Activated T-helper 17 cell treated with anti-CD3 and anti-CD28 coated beads, Interleukin-2, amount 50 U/mL, for 72 hours (primary cell): ENCODE measurements at places on chromosomes 6 and 20.
A peak's percentile ranks its signal among the peaks of the same experiment; 100 is the strongest.

GRCh38 chr20:2652724-2653555 is 508 bp downstream of the NOP56 start:
- ATAC-seq: peak; percentile 57

- ATAC-seq: no peak
These were observed 3.8 kb downstream of the DDR1 start for GRCh38 chr6:30887901-30888815.

DNA sequence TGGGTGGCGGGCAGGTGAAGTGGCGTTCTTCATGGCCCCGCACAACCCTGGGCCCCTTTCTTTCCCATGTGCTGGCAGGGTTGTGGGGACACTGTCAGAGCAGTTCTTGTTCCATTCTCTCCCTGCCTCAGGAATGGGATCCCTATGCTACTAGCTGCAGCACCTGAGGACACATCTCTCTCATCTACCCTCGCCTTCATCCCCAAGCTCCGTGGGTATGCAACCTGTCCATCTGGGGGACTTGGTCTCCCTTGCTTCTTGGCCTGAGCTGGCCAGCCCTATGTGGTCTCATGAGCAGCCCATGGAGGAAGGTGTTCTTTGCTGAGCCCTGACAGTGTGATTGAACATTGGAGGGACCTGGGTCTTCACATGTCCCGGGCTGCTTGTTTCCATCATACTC is 24.2 kb downstream of the CST9L start:
- no peak for ATAC-seq

DNA sequence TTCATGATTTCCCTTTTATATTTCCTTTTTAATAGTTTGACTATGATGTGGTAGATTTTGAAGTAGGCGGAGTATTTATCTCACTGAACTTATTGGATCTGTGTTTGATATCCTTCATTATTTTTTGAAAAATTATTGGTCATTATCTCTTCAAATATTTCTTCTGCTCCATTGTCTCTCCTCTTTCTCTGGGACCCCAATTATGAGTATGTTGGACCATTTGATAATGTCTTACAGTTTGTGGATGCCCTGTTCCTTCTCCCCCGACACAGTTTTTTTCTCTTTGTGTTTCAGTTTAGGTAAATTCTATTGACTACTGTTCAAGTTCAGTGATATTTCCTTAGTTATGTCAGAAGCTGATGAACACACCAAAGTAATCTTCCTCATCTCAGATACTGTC is 49.4 kb upstream of the COL10A1 start:
- ATAC-seq: no peak

- ATAC-seq: no peak
These were observed 684.6 kb upstream of the MARCKS start for GRCh38 chr6:113172531-113172966.

DNA sequence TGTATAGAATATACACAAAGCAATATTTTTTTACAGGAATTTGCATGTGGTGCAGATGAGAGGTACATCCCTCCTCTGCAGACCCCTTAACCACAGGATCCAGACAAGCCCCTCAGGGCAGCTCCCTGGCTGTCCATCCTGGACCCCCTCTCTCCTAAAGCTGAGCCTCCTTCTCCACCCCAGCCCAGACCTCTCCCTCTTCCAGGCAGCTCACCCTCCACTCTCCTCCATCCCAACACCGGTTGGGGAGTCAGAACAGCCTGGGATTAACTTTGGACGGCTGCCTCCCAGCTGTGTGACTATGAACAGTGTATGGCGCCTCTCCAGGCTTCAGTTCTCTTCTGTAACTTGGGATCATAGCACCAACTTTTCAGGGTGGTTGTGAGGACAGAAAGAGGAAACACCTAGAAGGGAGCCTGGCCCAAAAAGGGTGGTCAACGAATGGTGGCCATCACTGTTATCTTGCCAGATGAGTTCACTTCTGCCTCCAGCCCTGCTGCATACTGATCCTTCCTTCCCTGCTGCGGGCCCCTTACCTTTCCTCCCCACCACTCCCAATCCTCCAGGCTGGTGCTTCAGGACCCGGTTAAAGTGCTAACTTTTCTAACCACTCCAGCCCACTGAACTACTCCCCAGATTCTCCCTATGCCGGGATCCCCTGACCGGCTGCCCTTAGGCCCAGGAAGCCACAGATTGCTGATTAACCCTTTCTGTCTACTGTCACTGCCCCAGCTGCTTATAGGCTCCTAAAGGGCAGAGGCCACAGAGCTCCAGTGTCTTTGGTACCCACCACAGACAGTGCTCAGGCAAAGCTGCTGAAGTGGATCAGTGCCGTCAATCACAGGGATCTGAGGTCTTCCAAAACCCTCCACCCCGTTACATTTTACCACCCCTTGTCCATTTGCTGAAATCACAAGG is 55.9 kb downstream of the GPR6 start:
- no peak for ATAC-seq

DNA sequence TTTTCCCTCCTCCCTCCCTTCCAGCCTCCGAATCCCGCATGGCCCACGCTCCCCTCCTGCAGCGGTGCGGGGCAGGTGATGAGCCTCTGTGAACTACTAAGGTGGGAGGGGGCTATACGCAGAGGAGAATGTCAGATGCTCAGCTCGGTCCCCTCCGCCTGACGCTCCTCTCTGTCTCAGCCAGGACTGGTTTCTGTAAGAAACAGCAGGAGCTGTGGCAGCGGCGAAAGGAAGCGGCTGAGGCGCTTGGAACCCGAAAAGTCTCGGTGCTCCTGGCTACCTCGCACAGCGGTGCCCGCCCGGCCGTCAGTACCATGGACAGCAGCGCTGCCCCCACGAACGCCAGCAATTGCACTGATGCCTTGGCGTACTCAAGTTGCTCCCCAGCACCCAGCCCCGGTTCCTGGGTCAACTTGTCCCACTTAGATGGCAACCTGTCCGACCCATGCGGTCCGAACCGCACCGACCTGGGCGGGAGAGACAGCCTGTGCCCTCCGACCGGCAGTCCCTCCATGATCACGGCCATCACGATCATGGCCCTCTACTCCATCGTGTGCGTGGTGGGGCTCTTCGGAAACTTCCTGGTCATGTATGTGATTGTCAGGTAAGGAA is at the start of gene OPRM1:
Gene OPRM1 (plus strand): TSS at position 10 of the 612 bp plus-strand sequence. CDS start 305 bp downstream, at position 315.
- no peak for ATAC-seq

DNA sequence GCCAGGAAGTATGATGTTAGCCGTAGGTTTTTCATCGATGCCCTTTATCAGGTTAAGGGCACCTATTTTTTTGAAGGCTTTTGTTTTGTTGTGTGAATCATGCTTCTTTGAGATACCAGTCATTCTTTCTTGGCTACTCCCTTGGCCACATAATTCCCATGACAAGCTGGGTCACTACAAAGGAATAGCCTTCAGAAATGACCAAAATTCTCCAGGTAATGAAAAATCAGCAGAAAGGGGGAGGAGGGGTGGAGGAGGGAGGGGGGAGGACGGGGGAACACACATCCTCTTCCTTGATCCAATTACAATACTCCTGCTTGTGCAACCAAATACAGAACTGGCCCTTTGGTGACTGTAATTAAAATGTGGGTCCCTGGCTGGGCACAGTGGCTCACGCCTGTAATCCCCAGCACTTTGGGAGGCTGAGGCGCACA is 21.7 kb upstream of the TGM2 start:
- no peak for ATAC-seq

- ATAC-seq: no peak
These were observed 742.0 kb downstream of the KIF16B start for GRCh38 chr20:15831201-15831600.

DNA sequence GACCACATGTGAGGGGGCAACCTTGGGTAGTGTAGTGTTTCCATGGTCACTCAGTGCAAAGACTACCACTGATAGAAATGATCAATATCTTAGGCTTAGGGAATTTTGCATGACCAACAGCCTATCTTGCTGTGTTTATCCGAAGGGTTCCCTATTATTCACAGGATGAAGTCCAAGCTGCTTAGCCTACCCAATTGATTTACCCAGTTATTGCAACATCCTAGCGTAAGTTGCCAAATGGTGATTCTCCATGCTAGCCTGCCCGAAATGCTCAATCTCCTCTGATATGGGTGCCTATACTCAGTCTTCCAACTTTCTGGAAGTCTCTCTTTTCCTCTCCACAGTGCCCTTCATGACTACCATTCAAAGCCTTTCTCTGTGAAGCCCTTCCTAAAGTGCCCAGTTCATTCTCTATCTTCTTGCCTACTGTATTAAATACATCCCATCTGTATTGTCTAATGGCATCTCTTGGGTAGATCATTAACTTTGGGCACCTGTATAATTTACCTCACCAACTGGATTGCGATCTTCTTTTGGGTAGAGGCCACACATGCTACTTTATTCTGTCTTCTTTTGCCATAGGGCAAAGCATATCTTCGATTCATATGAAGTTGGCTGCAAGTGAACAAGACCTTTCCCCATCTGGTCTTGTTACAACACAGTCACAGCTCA is 240.5 kb downstream of the CLIC5 start:
- ATAC-seq: no peak

GRCh38 chr20:48489656-48490055 is 338.1 kb downstream of the PREX1 start:
- no peak for ATAC-seq

DNA sequence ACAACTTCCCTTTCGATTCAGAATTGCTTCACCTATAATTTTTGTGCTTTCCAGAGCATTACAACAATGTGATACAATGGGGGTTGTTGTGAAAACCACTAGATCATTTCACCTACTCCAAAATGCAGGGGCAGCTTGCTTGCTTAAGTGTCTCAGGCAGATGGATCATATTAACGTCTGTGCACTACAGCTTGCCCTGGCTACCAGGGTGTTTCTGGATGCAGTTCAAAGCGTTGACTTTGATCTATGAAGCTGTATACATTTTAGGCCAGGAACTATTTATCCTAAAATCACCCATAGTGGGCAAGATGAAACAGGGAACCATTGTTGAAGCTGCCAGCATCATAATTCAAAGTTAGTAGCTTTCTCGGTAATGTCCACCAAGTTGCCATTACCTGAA is 339.5 kb upstream of the HSF2 start:
- ATAC-seq: no peak

DNA sequence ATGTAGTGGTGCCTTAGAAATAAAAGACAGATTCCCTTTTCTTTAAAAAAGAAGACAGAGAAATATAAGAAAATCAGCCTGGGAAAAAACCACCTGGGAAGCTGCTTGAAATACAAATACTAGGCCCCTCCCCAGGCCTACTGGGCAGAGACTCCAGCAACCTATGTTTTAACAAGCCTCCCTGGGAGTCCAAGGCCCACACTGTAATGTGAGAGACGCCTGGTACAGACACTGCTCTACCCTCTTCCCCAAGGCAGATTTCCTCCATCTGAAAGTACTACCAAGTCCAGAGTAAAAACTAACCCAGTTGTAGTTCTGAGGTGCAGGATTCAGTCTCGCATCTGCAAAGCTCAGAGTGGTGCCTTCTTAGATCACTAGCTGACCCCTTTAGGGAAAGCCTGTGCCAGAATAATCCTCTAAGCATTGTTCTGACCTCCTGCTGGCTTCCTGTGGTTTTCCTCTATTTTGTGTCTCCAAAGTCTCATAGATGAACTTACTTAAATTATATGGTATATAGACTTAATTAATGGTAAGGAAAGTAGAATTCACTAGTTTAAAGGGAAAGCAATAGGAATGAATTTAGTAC is 270.2 kb upstream of the SLC35B3 start:
- ATAC-seq: no peak

GRCh38 chr20:19740512-19740911 is 17.5 kb upstream of the RIN2 start:
- ATAC-seq: no peak

- ATAC-seq: no peak
These were observed 3.5 kb downstream of the SH3BGRL2 start for GRCh38 chr6:79634491-79635231.

DNA sequence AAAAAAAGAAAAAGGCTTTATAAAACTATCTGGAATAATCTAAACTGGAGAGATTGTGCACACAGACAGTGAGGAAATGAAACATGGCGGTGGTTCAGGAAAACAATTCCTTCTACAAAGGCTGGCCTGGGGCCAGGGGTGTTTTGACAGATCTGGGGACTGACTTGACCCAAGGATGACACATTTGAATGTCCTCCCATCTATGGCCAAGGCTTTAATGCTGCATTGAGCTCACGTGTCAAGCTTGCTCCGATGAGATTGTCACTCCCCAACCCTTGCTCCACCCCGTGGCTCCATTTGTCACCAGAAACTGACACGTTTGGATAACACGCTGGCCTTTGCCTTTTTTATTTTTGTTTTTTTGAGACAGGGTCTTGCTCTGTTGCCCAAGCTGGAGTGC is 156.1 kb downstream of the ZFP64 start:
- ATAC-seq: no peak

- no peak for ATAC-seq
These were observed 36.5 kb upstream of the SNRPB2 start for GRCh38 chr20:16693278-16693677.

- ATAC-seq: no peak
These were observed 76.6 kb downstream of the ANKEF1 start for GRCh38 chr20:10111139-10111958.

DNA sequence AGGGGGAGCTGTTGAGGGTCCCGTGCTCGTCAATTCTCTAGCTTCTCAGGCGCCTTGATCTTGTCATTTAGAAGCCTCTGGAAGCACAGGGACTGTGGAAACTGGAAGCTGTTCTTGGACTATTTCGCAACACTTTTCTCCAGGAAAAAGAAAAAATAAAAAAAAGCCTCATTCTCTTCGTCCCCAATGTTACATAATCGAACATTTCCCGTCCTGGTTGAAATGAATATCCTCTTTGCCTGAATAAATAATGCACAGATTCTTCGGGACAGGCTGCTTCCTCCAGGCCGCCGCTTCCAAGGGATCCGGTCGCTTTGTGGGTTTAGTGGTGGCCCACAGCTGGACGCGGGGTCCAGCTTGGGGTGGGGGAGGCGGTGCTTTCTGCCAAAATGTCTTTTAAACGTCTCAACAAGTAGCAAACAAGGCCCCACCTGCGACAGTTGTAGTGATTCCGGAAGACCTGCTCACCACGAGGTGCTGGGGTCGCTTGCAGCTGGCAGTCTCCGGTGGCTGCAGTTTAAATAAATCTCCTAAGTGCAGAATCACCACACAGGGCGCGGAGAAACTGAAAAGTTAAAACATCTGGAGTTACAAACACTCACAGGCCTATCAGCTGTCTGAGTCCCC is 125.9 kb upstream of the ESR1 start:
- ATAC-seq: no peak

DNA sequence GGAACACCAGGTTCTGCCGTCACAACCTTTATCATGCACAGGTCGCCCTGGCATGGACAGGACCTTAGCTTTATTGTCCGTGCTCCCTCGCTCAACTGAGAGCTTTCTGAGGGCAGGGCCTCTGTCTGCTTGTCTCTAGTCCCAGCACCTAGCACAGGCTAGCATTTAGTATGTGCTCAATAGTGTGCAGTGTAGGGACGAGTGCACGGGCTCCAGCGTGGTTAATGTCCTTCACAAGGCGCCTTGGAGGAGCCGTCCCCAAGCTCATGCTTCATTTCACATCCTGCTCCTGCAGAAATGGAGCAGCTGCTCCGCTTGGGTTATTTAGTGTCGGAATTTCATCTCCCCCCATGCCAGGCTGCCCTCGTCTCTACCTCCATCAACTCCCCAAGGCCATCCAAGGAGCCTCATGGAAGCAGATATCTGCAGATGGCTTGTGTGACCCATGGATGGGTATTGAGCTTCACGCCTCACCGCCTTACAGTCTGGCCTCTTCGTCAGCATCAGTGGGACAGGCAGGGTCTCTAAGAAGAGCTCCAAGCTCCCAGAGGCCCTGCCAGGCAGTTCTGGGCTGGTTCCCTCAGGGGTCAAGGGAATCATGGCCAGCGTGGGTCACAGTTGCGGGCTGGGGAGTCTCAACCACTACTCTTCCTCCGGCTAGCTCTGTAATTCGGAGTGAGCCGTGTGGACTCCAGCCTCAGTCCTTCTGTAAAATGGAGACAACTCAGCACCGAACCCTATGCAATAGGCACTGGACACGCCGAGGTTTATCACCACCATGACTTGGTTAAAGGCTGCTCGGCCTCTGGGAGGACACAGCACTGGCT is 60.8 kb upstream of the APCDD1L start:
- ATAC-seq: no peak
